ENCODE measurements at places on chromosomes 5 and 9.

GRCh38 chr9:653421-653820, 188.1 kb upstream of the DMRT1 start:
- DNase-seq = no peak

DNA sequence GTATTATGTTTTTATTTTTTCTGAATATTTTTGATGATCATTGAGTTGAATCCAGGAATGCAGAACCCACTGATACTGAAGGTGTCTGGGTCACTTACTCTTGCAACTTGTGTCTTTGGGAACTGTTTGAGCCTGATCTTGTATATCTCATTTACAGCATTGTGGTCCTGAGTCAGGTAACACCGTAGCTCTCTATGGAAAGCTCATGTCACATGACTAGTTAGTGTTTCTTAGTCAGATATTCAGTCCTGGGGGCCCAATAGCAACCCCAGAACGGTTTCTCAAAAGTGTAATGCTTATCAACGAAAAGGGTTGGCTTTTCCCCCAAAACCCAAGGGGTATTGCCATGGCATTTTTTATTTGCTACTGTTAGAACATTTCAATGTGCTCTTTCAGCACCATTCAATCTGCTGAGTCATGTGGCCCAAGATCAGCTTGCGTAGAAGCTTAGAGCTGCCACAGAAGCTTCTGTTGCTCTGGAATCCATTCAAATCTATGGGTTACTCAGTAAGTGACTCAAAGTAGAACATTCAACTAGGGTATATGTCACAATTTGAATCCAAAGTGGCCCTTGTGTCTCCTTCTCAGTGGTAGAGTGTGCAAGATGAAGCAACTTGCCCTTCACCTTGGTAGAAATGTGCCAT, 12.1 kb upstream of the PTAR1 start:
- DNase-seq = peak; percentile 74

- DNase-seq = no peak
These were observed 143.0 kb downstream of the ADAMTS6 start for GRCh38 chr5:65338606-65339151.

DNA sequence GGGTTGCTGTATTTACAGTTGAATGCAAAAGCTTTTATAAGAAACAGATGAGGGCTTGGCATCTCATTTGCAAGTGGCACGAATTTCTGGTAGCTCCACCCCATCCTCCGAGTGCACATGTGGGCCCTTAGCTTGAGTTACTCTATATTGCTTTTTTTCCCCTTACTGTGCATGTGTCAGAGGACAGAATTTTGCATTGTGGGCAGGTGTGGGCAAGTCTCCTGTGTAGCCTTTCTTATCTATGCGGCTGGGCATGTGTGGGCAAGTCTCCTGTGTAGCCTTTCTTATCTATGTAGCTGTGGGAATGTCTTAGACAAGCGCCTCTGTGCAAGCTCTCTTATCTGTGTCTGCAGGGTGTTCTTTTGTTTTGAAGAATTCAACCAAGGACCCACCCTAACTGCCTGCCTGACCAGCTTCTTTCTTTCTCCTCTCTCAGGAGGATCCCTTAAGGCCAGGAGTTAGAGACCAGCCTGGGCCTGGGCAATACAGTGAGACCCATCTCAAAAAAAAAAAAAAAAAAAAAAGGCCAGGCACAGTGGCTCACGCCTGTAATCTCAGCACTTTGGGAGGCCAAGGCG, 34.1 kb upstream of the SIL1 start:
- no peak for DNase-seq

DNA sequence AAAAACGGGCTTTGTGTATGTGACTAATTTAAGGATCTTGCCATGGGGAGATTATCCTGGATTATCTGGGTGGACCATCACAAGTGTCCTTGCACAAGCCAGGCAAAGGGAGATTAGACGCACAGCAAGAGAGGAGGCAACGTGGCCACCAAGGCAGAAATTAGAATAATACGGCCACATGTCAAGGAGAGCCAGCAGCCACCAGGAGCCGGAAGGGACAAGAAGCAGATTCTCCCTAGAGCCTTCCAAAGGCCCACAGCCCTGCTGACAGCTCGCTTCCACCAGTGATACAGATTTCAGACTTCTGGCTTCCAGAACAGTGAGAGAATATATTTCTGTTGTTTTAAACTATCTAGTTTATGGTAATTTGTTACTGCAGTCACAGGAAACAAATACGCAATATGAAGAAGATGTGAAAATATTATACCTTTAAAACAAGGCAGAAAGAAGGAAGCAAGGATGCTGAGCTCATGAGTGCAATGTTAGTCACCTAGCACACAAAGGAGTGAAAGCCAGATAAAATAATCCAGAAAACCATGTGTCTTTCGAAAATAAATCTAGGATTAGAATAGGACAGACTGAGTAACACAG, 28.7 kb upstream of the F2RL1 start:
- peak; percentile 72 for DNase-seq

- no peak for DNase-seq
These were observed 29.7 kb downstream of the RLN2 start for GRCh38 chr9:5274770-5275169.

GRCh38 chr5:79050498-79050897, 19.0 kb downstream of the DMGDH start:
- DNase-seq = no peak

DNA sequence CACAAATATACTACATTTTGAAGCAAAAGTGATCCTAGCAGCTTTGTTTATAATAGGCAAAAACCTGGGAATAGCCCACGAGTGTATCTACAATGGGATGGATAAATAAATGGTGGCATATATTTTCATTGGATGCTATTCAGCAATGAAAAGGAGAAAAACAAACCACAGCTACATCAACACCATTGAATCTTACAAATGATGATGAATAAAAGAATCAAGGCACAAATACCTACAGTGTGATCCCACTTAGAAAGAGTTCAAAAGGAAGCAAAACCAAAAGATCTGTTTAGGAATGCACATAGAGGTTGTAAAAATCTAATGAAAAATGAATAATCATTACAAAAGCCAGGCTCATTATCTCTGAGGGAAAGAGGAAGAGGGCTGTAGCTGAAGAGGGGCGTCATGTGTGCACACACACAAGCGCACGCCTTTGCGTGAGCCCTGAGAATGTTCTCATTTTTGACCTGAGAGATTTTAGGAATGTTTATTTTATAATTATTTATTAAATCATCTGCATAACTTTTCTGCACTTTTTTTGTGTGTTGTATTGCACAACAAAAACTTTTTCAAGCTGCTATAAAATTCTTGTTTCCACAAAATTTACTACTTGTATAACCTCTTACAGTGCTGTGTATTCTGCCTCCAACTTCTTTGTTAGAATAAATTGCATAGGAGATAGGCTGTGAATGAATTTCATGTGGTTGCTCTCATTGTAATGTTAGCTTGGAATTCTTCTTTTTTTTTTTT, 5.9 kb upstream of the RHOBTB3 start:
- no peak for DNase-seq

GRCh38 chr9:106980551-106981101, 117.7 kb downstream of the ZNF462 start:
- DNase-seq = peak; percentile 10

GRCh38 chr5:32403760-32404159, 40.8 kb downstream of the ZFR start:
- no peak for DNase-seq

DNA sequence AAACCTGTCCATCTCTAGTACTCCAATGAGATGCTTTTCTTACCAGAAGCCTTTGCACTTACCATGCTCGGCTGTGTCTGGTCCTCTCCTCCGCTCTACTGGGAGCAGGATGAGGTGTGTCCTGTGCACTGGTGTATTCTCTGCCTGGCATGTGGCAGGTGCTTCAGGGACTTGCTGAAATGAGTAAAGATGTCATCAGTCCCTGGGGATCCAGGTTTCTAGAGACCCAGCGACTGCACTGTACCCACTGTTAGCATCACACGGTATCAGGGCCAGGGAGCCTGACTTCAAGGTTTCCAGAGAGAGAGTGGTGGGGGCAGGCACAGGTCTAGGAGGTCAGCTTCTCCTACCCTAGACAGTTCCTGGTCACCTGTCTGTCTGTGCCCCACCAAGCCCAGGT, 10.5 kb downstream of the PTTG1 start:
- DNase-seq = no peak

- no peak for DNase-seq
These were observed 202.1 kb downstream of the TSSK1B start for GRCh38 chr5:113232667-113233066.

DNA sequence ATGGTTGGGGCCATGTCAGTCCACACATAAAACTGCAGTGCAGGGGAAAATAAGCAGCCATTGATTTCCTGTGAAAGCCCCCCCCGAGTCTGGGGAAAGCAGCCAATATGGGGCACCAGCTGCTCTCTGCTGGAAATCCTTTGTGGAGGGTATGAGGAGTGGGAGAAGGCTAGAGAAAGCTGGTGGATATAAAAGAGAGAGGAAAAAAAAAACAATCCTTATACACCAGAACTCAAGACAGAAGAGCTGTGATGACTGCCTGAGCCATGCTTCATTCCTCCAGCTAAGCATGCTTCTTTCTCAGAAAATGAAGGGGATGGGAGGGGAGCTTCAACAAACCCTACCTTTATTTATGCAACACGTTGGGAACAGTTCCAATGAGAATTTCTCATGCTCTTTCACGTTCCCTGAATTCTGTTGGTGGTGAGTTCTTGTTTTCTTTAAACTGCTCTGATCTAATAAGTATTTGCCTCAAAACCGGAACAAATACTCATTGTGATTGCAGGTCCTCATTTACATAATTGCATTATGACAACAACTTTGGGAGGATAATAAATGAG, 688.0 kb upstream of the SEMA6A start:
- peak; percentile 3 for DNase-seq

- DNase-seq = no peak
These were observed 28.6 kb upstream of the ALDH1A1 start for GRCh38 chr9:72981433-72981832.

GRCh38 chr5:20145240-20145639, 157.2 kb upstream of the CDH18 start:
- no peak for DNase-seq

- no peak for DNase-seq
These were observed 64.1 kb downstream of the ZFAND5 start for GRCh38 chr9:72300873-72301272.

- no peak for DNase-seq
These were observed 323.7 kb downstream of the ADAMTS6 start for GRCh38 chr5:65157906-65158603.

- no peak for DNase-seq
These were observed 54.1 kb downstream of the ERMP1 start for GRCh38 chr9:5778805-5779204.

DNA sequence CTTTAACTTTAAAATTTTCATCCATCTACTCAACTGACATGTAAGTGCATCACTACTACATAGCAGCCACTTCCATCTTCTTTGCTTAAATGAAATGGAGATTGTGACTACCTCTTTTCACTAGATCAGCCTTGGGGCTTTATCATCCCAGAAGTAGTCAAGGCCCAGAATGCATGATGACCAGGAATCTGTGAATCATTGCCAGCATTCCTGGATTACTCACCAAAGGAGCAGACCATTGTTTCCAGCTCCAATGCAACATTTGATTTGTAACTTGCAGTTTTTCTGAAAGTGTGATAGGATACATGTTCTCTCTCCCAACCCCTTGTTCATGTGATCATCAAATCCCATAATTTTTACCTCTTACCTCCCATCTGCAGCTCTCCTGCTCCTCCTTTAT, 65.1 kb downstream of the PLPPR1 start:
- peak; percentile 49 for DNase-seq

- peak; percentile 21 for DNase-seq
These were observed 10.7 kb downstream of the PCDHAC2 start for GRCh38 chr5:140977003-140977402.

GRCh38 chr5:40412771-40413170, 266.9 kb upstream of the PTGER4 start:
- no peak for DNase-seq

DNA sequence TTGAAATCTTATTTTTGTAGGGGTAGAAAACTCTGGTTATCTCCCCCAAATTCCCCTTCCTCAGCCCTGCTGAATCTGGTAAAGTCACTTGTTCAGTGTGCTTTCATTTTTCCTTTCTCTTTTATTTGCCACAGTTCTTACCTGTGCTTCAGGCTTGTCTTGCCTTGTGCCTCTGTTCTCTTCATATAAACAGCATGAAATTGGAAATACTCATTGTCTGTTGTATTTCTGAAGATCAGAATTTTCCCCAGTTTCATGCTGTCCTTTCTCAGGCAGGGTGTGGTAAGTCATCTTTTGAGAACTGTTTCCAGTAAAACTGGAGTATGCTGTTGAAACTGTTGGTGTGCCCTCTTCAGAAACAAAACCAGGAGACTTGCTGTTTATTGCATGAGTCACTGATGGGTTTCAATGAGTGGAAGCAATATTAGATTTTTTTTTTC, 7.0 kb downstream of the PAM start:
- peak; percentile 54 for DNase-seq

DNA sequence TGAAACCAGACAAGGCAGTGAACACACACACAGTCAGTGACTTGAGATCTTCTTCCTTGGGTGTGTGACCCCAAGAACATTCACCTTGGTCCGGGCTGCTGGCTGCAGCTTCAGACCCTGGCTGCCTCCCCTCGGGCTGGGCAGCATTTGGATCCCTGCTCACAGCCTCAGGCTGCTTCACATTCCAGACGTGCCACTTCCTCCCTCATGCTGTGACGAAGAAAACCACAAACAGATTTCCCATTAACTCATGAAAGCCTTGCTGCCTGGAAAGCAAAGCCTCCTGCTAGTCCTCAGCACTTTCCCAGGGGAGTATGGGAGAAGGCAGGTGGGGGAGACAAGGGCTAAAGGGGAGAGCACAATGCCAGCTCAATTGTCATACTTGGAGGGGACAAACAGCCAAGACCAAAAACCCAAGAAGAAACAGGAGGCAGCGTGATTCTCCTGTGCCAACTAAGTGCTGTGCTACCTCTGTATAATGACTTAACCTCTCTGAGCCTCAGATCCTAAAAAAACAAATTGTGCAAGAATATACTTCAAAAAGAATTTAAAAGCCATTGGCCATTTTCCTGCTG, 594.6 kb upstream of the BRINP1 start:
- peak; percentile 70 for DNase-seq

DNA sequence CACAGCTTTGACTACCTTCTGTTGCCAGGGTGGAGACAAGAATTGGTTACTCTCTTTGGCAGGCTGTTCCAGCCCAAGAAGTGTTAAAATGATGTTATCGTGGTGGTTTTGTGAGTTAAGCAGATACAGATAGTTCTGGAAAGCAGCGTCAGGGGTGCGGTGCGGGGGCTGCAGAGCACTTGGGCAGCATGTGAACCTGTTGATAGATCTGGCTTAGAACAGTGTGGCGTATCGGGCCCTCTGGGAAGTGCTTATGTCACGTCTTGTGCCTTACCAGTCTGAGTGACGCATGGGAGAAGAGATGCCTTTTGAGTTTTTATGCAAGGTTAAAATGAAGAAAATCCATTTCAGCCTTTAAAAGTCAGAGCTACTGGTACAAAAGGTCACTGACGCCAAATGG, 152.5 kb downstream of the PRKACG start:
- no peak for DNase-seq

All from fibroblast of pulmonary artery (primary cell).